ENCODE measurements at places on chromosomes 7 and 10. TPM values are rescaled to one million over a fixed set of nuclear protein-coding genes. Genes with fewer than 3 reads are reported as not detected.

Gene SEMA3E
- total RNA-seq: 0.49 TPM

Gene C10orf120
- not detected for total RNA-seq

Gene PI4K2A
- total RNA-seq: 29.7 TPM

Gene SFTPA1
- total RNA-seq: not detected

Gene ICA1
- total RNA-seq: 0.12 TPM

Gene GNAT3
- total RNA-seq: not detected

Gene FAM25C
- total RNA-seq: not detected

Gene GPC2
- 1.6 TPM for total RNA-seq

Gene VPS37D
- total RNA-seq: 3.6 TPM

Gene DYNC1I1
- 0.81 TPM for total RNA-seq

Gene MKLN1
- total RNA-seq: 72.1 TPM

Gene GDF2
- total RNA-seq: not detected

Gene PRXL2A
- total RNA-seq: 20.4 TPM

Gene OR2A1
- 0.12 TPM for total RNA-seq

Gene NUTM2E
- total RNA-seq: not detected

Gene CAMK2B
- total RNA-seq: not detected

Gene CRPPA
- 2.1 TPM for total RNA-seq

Gene LIPF
- total RNA-seq: not detected

Gene FANK1
- total RNA-seq: 1.5 TPM

Measured in hair follicle dermal papilla cell (primary cell).